ENCODE measurements at places on chromosomes 16 and 17.

GRCh38 chr16:59342669-59343068, 608.6 kb upstream of the GOT2 start:
- no peak for DNase-seq

DNA sequence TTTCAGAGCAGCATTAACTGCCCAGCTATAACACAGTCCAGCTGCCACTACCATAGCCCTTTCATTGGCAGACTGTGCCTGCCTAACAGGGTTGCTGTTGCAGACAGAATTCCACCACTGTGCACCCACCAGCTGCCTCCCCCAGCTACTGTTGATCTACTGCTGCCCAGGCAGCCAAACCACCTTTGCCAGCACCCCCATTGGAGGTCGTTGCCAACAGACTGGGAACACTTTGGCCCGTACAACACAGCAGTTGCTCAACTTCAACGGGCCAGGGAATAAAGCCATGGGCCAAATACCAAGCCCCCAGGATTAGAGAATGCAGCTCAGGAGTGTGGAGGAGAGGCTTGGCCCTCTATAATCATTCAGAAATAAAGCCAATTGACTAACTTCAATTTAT, 473.6 kb downstream of the CDH11 start:
- no peak for DNase-seq

- no peak for DNase-seq
Observed at GRCh38 chr16:48188449-48189102, 32.8 kb upstream of the ABCC12 start.

DNA sequence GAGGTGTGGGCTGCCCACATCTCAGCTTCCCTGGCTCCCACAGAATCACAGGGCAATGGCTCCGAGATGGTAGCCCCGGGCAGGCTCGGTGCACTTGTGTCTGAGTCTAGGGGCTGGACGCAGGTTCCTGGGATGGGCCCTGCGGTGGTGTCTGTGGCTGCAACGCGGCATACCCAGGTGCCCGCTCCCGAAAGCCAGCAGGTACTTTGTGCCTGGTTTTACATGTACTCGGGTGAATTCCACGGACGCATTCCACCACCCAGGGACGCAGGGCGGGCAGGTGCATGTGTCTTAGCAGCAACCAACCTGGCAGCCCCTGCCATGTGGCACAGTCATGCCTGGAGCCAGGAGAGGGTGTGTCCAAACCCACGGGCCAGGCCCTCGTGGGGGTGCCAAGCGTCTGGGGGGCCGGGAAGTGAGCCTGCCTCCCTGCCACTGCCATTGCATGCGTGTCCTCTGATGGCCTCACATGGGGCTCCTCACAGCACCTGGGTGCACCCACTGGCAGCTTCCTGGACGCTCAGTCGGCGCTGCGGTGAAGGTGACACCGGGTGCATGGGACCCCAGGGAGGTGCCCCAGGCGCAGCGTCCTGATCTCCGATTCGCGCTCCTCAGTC, 4.4 kb upstream of the TMEM204 start:
- DNase-seq = no peak

GRCh38 chr17:6435968-6436367, 1.0 kb upstream of the AIPL1 start:
- peak; percentile 66 for DNase-seq

DNA sequence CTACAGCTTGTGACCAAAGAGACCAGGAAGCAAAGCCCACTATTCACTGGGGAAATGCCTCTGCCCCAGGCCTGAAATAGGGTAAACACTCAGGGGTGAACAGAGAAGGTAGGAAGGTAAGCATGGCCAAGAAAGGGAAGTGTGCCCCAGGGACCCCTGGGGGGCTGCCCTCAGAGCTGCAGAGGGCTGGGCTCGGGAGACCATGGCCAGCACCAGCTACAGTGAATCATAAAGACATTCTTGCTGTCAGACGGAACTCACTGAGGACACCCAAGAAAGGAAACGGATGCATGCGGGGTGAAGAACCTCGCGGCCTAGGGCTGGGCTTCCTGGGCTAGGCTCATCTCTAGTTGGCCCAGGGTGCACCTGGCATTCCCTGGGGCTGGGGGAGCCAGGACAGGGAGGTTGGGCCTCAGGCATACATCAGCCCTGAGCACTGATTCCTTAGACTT, 9.6 kb downstream of the HIC1 start:
- DNase-seq = no peak

GRCh38 chr17:35022536-35023063, 40.9 kb downstream of the RFFL start:
- DNase-seq = peak; percentile 57

DNA sequence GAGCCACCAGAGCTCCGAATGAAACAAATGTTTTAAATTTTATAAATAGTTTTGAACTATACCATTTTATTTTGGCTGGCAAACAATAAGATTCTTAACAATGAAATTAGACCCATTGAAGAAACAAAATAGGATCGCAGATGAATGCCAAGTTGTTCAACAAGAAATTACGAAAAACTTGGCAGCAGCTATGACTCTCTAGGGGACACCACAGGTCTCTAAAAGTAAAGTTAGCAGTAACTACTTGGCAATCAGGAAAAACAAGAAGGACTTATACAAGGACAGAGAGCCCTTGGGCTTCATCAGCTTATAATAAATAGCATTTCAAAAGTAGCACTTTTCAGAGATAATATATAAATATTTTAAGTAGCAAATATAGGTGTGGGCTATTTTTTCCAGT, 603.8 kb upstream of the PSMD7 start:
- DNase-seq = no peak

DNA sequence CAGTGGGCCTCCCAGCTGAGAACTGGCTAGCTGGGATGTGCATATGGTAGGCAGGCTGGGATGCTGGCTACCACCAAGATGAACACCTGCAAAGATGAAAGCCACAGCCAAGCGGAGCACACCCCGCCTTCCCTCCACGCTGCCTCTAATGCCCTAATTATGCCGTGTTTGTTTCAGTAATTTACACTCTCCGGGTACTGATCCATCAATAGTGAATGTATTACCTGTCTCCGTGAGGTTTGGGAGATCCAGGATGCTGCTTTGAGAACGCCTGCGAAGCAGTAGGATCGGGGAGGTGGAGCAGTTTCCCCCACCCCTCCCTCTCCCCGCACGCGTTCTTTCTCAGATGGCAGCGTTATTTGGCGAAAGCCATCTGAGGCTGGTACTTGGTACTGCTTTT, 28.9 kb upstream of the GSE1 start:
- DNase-seq = no peak

- DNase-seq = peak; percentile 95
Observed at GRCh38 chr17:40362696-40363110, 1.8 kb downstream of the GJD3 start.

DNA sequence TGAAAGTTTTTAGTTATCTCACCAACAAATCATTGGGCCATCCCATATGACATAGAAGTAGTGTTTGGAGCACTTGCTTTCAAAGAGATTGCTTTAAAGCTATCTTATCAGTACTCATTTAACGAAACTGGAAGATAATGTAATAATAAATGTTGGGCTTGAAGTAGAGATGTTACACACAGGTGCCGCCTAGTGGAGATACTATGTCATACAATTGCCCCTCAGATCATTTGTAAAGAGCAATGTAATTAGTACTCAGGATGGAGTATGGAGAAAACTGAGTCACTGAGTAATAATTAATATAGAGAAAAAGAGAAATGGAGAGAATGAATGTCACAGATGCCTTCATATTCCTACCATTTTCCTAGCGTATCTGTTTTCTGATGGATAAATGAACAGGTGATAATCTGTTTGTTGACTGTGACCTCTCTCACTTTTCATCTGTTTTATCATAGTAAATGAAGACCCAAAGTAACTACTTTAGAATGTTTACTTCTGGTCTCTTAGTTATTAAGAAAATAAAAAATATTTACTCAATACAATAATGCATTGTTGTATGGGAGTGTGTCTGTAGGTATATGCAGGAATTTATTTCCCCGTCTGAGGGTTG, 80.4 kb downstream of the EFCAB5 start:
- no peak for DNase-seq

DNA sequence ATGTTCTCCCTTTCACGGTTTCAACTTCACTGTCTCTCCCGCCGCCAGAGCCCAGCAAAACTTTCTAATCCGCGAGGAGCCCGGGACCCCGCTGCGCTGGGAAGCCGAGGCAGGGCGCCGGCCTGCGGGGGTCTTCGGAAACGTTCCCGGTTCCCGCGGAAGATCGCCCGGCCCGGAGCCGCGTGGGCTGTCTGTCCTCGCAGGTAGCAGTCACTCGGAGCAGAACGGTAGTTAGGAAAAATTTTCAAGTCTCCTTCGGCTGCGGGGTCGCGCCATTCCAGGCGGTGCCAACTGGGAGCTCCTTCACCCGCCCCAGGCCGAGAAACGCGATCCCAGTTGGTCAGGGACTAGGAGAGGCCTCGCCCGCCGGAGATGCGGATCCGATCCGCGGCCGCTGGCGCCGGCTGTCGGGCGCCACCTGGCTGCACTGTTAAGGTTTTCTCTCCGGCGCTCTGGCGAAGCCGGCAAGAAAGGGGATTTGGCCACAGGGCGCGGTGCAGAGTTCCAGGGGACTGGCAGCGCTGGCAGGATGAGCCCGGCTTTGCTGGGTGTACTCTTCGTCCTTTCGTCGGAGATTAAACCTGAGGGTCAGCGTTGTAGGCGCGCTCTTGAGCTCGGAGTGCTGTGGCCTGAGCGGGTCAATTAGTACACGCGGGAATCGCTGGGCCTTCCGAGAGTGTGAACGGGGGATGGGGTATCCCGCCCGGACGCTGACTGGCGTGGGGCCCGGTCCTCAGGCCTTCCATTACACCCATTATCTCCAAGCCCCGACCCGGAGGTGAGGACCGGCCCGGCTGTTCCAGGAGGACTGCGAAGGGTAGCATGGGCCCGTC, 135.4 kb downstream of the KCNJ12 start:
- DNase-seq = peak; percentile 79

- DNase-seq = no peak
Observed at GRCh38 chr17:68385490-68386215, 71.6 kb downstream of the WIPI1 start.

- no peak for DNase-seq
Observed at GRCh38 chr17:1936766-1937165, 88.4 kb downstream of the RTN4RL1 start.

DNA sequence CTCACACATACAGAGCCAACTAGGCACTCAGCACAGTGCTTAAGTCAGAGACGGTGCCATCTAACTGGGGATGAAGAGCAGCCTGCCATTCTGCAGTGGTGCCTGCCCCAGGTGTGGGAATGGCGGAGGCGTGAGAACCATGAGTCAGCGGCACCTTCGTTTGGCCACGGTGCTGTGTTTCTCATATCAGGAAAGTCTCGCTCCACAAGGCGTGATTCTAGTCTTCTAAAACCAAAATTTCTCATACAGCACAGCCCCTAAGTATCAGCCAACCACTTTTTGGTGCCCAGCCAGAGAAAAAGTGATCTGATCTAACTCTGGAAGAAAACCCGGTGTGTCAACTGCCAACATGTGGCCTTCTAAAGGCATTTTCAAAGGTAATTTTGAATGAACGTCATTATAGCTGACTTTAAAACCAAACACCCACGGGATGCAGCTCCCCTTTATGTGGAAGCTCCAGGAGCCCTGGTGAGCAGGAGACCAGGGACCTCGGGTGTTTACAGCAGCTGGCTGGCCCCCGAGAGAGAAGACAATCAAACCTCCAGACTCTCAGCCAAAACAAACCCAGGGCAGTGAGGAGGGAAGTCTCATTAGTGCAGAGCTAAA, 54.6 kb downstream of the ABCC12 start:
- DNase-seq = no peak

- peak; percentile 20 for DNase-seq
Observed at GRCh38 chr16:19071811-19072777, 4.7 kb downstream of the COQ7 start.

- no peak for DNase-seq
Observed at GRCh38 chr16:71885261-71885650, 1.3 kb upstream of the ZNF821 start.

- no peak for DNase-seq
Observed at GRCh38 chr16:81296631-81297030, 18.1 kb upstream of the GAN start.

- DNase-seq = no peak
Observed at GRCh38 chr17:19996502-19996901, 12.7 kb upstream of the SPECC1 start.

DNA sequence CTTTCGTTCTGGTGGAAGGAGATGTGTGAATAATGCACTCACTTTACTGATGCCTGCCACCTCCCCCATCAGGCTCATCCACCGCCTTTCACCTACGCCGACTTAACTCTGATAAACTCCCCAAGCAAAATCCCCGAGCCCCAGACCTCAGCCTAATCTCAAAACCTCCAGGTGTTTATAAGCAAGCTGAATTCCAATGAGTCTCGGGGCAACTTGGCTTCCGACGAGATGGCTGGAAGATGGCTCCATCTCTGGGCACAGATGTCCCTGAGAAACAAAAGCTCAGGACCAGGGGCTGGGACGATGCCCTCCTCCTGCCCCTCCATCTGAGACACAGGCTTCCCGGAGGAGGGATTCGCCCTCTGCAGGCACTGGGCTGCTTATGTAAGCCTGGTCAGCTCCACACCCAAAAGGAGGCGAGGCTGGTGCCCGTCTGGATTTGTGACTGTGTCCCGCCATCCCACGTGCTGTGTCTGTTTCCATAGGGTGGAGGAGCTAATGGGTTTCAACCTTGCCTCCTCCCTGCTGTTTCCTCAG, 386.4 kb upstream of the TNRC6C start:
- DNase-seq = no peak

DNA sequence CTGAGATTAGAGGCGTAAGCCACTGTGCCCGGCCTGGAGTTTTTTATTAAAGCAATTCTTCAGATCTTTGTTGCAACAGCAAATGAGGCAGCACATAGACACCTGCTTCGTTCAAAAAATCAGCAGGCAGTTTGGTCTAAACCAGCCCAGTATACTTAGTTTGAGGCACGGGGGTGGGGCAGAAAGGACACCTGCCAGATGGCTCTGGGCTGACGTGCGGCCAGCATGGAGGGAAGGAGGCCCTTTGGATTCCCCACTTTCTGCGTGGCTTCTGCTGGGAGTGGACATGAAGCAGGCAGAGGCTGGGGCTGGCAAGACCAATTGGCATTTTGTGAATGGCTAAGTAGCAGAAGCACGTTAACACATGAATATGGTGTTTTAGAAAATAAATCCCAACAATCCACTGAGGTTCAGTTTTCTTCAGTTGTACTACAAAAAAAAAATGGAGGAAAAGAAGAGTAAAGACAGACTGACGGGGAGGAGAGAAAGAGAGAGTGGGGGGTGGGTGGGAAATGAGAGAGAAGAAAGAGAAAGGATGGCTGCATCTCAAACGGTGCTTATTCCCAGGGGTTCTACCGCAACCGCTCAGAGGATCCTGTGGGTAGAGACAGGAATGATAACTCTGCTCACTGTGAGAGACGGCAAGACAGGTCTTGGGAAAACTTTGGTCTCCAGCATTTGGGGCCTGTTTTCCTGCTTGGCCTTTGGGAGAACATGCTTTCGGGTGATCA, 16.3 kb downstream of the C16orf46 start:
- no peak for DNase-seq
